ENCODE measurements at places on chromosomes 6 and 20. TPM values are rescaled to one million over a fixed set of nuclear protein-coding genes. Genes with fewer than 3 reads are reported as not detected.
A peak's percentile ranks its signal among the peaks of the same experiment; 100 is the strongest.

HDGFL1 gene
- not detected for total RNA-seq

DNA sequence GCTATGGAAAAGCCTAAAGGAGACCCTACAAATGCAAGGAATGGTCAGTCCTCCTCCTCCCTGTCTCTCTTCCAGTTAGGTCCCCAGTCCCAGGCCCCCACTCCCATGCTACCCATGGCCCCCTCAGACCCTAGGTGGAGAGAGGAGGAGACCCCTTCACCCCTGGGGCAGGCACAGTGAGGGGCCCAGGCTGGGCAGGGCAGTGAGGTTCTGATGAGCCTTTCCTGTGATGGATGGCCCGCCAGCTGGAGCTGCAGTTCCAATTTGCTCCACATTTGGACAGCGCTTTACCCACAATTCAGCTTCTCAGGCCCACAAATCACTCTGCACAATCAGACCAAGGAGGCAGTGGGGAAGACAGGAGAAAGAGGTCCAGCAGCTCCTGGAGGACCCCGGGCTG lies 37.3 kb upstream of the MLN start:
- H3K27ac ChIP-seq: peak overlapping the region; percentile 64
- DNase-seq: no peak
- H3K27me3 ChIP-seq: no peaks in the 10 kb centered on the region
- H3K4me1 ChIP-seq: peaks cover 40% of the 10 kb centered on the region
- H3K36me3 ChIP-seq: no peaks in the 10 kb centered on the region

GRCh38 chr6:87155842-87156815 lies 764 bp downstream of the ZNF292 start:
- H3K36me3 ChIP-seq: peaks cover 3% of the 10 kb centered on the region
- no peaks in the 10 kb centered on the region for H3K27me3 ChIP-seq
- peak overlapping the region; percentile 94 for H3K27ac ChIP-seq
- H3K4me3 ChIP-seq: peak overlapping the region; percentile 68

- no peaks in the 10 kb centered on the region for H3K36me3 ChIP-seq
- H3K27me3 ChIP-seq: no peaks in the 10 kb centered on the region
- no peaks in the 10 kb centered on the region for H3K4me1 ChIP-seq
- no peak overlapping the region for H3K4me3 ChIP-seq
- no peak overlapping the region for H3K27ac ChIP-seq
These were observed 69.8 kb downstream of the MYB start for GRCh38 chr6:135250751-135251497.

GRCh38 chr6:66851930-66852329 lies 1144.9 kb upstream of the EYS start:
- H3K4me1 ChIP-seq: no peaks in the 10 kb centered on the region
- DNase-seq: no peak
- no peak overlapping the region for H3K4me3 ChIP-seq
- no peaks in the 10 kb centered on the region for H3K36me3 ChIP-seq

SCRT2 gene
- not detected for total RNA-seq

SNPH gene
- 4.7 TPM for total RNA-seq

Measured in IMR-90 (cell line).